Astrocyte of the hippocampus (primary cell): ENCODE measurements at places on chromosomes 11 and 22.

DNA sequence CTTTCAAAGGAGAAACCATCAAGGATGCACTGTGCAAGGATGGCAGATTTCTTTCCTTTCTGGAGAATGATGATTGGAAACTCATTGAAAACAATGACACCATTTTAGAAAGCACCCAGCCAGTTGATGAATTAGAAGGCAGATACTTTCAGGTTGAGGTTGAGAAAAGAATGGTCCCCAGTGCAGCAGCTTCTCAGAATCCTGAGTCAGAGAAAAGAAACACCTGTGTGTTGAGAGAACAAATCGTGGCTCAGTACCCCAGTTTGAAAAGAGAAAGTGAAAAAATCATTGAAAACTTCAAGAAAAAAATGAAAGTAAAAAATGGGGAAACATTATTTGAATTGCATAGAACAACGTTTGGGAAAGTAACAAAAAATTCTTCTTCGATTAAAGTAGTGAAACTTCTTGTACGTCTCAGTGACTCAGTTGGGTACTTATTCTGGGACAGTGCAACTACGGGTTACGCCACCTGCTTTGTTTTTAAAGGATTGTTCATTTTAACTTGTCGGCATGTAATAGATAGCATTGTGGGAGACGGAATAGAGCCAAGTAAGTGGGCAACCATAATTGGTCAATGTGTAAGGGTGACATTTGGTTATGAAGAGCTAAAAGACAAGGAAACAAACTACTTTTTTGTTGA is 9.8 kb downstream of the FAM111A start:
- DNase-seq, result no peak

GRCh38 chr22:46619240-46619829 is 851 bp upstream of the GRAMD4 start:
- peak; percentile 77 for DNase-seq

- no peak for DNase-seq
Measured at GRCh38 chr11:2575591-2576051, 124.2 kb downstream of the KCNQ1OT1 start.

DNA sequence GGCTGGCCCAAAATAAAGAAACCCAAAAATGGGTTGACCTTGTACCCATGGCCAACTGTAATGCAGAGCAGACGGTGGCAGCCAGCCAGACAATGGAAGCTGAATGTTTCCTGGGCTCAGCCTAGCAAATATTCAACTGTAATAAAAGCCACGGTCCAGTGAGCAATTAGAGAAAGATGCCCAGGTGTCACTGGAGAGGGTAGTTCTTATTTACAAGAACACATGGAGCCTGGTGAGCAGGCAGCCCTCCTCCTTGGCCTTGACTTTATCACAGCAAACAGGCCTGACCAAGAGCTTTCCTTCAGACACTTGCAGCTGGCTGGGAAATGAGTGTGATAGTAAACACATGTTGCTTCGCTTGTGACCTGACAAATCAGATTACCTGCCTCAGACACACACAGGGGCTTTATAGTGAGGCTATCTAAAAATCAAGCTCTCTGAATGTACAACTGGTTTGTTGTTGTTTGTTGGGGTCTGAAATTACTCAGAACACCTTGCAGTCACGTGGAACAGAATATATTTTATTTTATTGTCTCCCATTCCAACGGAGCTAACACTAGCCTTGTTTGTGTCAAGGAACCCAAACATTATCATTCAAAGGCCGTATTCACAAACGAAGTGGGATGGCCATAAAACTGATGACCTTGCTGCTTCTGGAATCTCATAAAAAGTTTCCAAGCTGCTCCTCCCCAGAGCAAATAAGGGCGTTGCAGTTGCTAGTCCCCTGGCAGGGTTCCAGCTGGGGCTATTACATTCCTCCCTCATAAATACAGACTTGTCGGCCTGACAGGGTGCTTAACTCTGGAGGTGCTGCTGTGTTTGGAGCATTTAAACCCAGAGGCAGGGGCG is 161.1 kb downstream of the BBOX1 start:
- peak; percentile 84 for DNase-seq

GRCh38 chr11:74948898-74949752 is at the start of the genes SPCS2 and XRRA1:
Gene SPCS2, plus strand, starts transcription at chr11:74949266. Its CDS starts 20 bp downstream, at chr11:74949286.
Gene XRRA1, minus strand, starts transcription at chr11:74949091. Its CDS starts 8,213 bp downstream, at chr11:74940878.
- peak; percentile 99 for DNase-seq
